PC-9 (cell line): ENCODE measurements at places on chromosomes 3 and 15.

- no peak overlapping the region for H3K27ac ChIP-seq
- no peaks in the 10 kb centered on the region for H3K27me3 ChIP-seq
- H3K36me3 ChIP-seq = no peaks in the 10 kb centered on the region
- DNase-seq = no peak
Measured at GRCh38 chr3:114285648-114286230, 8.1 kb upstream of the TIGIT start.

GRCh38 chr15:59904450-59905135 lies 99.5 kb upstream of the FOXB1 start:
- H3K4me3 ChIP-seq = no peak overlapping the region
- H3K4me1 ChIP-seq = no peaks in the 10 kb centered on the region
- H3K36me3 ChIP-seq = no peaks in the 10 kb centered on the region
- H3K27me3 ChIP-seq = no peaks in the 10 kb centered on the region

- no peak overlapping the region for H3K4me3 ChIP-seq
- 0 out of 2 replicates have a peak, but pooled peaks cover 5% of the 10 kb centered on the region for H3K36me3 ChIP-seq
- no peak for DNase-seq
- no peaks in the 10 kb centered on the region for H3K4me1 ChIP-seq
- no peaks in the 10 kb centered on the region for H3K27me3 ChIP-seq
Measured at GRCh38 chr3:27391796-27392195, 22.6 kb upstream of the NEK10 start.

GRCh38 chr3:28924744-28925360 lies 356.0 kb upstream of the RBMS3 start:
- H3K27me3 ChIP-seq = no peaks in the 10 kb centered on the region
- H3K4me1 ChIP-seq = no peaks in the 10 kb centered on the region
- H3K27ac ChIP-seq = no peak overlapping the region
- no peaks in the 10 kb centered on the region for H3K36me3 ChIP-seq
- no peak for DNase-seq

GRCh38 chr15:69060744-69061143 lies 46.2 kb downstream of the NOX5 start:
- DNase-seq = no peak
- H3K4me1 ChIP-seq = peaks cover 3% of the 10 kb centered on the region
- no peak overlapping the region for H3K27ac ChIP-seq

DNA sequence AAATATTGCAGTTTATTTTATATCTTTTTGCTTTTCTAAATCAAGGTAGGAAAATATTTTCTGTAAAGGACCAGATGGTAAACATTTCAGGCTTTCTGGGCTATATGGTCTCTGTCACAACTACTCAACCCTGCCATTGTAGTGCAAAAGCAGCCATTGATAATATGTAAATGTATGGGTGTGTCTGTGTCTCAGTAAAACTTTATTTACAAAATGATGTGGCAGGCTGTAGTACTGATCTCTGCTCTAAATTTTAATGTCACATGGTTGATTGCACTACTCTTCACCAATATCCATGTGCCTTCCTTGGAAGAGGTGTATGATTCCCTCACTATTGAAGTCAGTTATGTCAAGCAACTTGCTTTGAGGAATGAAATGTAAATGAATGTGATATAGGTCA lies 175.0 kb downstream of the GOLIM4 start:
- H3K36me3 ChIP-seq = no peaks in the 10 kb centered on the region
- H3K4me3 ChIP-seq = no peak overlapping the region
- no peaks in the 10 kb centered on the region for H3K4me1 ChIP-seq
